T1000 (cell line): ENCODE measurements at places on chromosomes 6 and 20.

GRCh38 chr6:97805596-97805995, 522.6 kb upstream of the MMS22L start:
- no peak for DNase-seq

DNA sequence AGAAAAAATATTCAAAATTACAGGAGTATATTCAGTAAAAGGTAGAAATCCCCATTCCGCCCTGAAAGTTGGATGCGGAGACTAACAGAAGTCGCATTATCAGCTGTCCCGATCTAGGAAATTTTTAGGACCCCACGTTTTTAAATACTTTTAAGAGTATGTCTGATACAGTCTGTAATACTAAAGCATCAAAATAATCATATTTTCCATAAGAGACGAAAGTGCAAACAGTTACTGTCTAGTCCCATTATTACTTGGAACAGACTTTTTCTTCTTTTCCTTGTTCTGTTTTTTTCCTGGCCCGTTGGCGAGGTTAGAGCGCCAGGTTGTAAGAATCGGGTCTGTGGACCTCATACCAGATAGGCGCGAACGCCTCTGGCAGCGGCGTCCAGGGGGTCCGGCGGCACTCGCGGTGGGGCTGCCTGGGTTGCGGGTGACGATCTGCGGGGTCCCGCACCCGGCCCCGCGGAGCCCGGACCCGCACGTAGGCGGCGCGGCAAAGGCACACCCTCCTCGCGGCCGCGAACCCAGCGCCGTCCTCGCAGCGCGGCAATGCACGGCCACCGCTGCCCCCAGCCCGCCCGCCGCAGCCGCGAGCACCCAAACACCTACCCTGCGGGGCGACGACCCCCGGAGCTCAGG, 460 bp downstream of the PLAGL1 start:
- DNase-seq, result no peak

GRCh38 chr6:14359438-14359837, 241.9 kb downstream of the CD83 start:
- no peak for DNase-seq

DNA sequence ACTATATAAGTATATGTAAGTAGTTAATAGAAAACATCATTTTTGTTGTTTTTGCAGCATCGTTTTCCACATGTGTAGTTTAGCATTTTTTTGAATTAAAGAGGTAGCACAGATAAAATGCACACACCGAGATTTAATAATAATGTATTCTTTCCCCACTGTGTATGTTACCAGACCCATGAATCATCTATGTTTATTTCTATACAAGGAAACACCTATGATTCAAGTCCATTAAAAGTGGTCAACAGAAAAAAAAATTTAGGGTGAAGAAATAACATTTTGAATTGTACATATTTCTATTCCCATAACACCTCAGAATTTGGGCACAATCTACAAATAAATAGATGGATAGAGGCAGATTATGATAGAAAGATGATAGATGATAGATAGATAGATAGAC, 31.7 kb upstream of the HCRTR2 start:
- no peak for DNase-seq

GRCh38 chr6:26332408-26332807, 32.6 kb upstream of the BTN3A2 start:
- no peak for DNase-seq

DNA sequence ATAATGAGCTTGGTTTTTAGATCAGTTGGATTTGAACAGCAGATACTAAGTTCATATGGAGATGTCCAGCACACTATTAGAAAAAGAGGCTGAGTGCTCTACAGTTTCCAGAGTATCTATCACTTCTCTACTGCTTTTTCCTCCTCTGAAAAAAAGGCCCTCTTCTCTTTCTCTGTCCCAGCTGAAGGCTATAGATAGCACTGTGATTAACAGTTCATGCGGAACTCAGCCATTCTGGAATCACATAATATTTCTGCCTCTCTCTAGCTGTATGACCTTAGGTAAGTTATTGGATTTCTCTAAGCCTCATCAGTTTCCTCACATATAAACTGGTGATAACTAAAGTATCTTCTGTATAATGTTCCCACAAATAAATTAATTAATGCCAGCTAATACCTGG, 184.1 kb downstream of the UBE3D start:
- DNase-seq, result no peak

- DNase-seq, result no peak
Measured at GRCh38 chr6:35968821-35969220, 47.9 kb upstream of the SRPK1 start.

DNA sequence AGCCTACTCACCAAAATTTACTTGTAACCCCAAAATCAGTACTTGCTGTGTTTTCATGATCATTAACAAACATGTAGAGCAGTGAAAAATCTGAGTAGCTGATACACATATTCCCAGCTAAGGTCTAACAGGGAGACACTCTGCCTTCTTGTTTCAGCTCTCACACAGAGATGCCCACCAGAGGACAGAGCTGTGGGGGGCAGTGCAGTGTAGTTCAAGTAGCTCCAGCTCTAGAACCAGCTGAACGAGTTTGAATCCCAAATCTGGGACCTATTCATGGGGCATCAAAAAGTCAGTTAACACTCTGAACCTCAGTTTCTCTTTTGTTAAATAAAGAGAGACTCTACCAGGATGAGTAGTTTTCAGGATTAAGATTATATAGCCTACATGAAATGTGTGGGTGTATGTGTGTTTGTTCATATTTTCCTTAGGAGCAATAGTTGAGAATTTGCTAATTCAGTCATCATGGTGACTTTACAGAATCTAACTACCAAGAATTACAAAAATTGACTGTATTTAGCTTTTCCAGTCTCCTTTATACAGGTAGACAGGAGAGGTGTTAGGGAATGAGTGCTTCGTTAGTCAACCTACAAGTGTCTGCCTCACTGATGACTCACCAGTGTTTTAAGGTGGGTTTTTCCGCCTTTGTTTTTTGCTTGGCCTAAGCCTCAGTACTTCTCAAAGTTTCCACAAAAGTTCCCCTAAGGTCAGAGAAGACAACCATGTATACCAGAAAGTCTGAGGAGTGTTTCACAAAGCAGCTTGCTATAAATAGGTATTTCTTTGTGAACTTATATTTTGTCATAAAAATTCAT, 164.0 kb upstream of the RUNX2 start:
- DNase-seq, result no peak

GRCh38 chr20:53949319-53949839, 121.0 kb downstream of the BCAS1 start:
- peak; percentile 79 for DNase-seq

DNA sequence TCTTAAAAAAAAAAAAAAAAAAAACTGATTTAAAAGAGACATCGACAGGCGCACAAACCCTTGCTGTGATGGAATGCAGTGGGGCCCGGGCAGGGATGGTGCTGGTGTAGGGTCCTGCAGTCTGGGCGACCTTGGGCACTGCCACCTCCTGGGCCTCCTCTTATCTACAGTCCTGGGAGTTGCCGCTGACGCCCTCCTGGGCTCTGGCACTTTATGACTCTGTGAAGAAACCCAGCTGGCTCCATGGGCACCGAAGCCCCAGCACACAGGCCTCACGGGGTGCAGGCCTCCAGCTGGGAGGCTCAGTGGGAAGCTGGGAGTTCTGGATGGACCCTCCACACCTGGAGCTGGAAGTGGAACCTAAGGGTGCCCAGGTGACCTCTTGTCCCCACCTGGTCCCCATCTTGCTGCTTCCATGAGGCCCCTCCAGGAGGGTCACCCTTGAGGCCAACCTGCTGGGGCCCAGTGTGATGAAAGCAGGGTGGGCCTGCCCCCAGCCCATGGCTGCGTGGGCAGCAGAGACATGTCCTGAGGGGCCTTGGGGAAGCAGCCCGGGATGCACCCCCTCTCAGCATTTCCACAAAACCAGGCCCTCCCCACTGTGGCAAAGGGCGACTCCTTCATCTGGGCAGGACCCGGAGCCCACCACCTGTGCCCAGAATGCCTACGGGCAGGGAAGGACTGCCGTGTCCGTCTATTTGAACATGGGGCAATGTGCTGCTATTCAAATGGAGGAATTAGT, 104.9 kb downstream of the ASXL1 start:
- DNase-seq, result no peak

GRCh38 chr6:14147891-14148290, 30.3 kb downstream of the CD83 start:
- DNase-seq, result no peak

- DNase-seq, result no peak
Measured at GRCh38 chr6:33742092-33742491, 4.6 kb downstream of the IP6K3 start.

- no peak for DNase-seq
Measured at GRCh38 chr20:63006540-63007359, at the start of gene BHLHE23. TSS of gene BHLHE23 (minus strand) at chr20:63006964. CDS start at chr20:63006774, 190 bp downstream.

GRCh38 chr20:43899274-43900120, 15.2 kb upstream of the TOX2 start:
- DNase-seq, result no peak

GRCh38 chr20:58981628-58982364, 740 bp downstream of the NELFCD start:
- no peak for DNase-seq
